Daoy (cell line): ENCODE measurements at places on chromosomes 6 and 20. TPM values are rescaled to one million over a fixed set of nuclear protein-coding genes. Genes with fewer than 3 reads are reported as not detected.
A peak's percentile ranks its signal among the peaks of the same experiment; 100 is the strongest.

Gene LAMP5
- not detected in 2 replicates for total RNA-seq

Gene ADGB
- total RNA-seq, result 1.4 TPM in 1 of 2 replicates, not detected in the other

Gene ME1
- 19.9 and 22.4 TPM in 2 replicates for total RNA-seq

Gene FBXL4
- total RNA-seq, result 4.7 and 8.8 TPM in 2 replicates

Gene CFB
- total RNA-seq, result 0.18 and 0.86 TPM in 2 replicates

Gene TNNC2
- total RNA-seq, result not detected in 2 replicates

Gene AGER
- 0.60 and 1.1 TPM in 2 replicates for total RNA-seq

Gene RRBP1
- 93.3 and 116 TPM in 2 replicates for total RNA-seq

Gene TAAR8
- not detected in 2 replicates for total RNA-seq

Gene BPIFB4
- total RNA-seq, result not detected in 2 replicates

Gene RBM24
- 7.9 and 12.5 TPM in 2 replicates for total RNA-seq

Gene OR14J1
- total RNA-seq, result not detected in 2 replicates

Gene HS3ST5
- total RNA-seq, result not detected in 2 replicates

Gene DEFB121
- total RNA-seq, result not detected in 2 replicates

Gene ZNF292
- total RNA-seq, result 4.9 and 8.4 TPM in 2 replicates

Gene AGPAT4
- 5.5 and 8.4 TPM in 2 replicates for total RNA-seq

- no peak for DNase-seq
These were observed 490.2 kb upstream of the SULF2 start for GRCh38 chr20:48275286-48276020.

DNA sequence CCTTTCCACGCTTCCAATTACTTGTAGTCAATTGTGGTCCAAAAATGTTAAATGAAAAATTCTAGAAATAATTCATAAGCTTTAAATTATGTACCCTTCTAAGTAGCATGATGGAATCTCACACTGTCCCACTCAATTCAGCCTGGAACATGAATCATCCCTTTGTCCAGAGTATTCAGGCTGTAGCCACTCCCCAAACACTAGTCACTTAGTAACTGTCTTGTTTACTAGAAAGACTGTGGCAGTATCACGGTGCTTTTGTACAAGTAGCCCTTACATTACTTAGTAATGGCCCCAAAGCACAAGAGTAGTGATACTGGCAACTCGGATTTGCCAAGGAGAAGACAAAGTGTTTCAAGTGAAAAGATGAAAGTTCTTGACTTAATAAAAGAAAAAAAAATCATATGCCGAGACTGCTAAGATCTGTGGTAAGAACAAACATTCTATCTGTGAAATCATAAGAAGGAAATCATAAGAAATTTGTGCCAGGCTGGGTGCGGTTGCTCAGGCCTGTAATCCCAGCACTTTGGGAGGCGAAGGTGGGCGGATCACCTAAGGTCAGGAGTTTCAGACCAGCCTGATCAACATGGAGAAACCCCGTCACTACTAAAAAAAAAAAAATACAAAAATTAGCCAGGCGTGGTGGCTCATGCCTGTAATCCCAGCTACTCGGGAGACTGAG is 168.5 kb upstream of the SIM1 start:
- peak; percentile 70 for DNase-seq

DNA sequence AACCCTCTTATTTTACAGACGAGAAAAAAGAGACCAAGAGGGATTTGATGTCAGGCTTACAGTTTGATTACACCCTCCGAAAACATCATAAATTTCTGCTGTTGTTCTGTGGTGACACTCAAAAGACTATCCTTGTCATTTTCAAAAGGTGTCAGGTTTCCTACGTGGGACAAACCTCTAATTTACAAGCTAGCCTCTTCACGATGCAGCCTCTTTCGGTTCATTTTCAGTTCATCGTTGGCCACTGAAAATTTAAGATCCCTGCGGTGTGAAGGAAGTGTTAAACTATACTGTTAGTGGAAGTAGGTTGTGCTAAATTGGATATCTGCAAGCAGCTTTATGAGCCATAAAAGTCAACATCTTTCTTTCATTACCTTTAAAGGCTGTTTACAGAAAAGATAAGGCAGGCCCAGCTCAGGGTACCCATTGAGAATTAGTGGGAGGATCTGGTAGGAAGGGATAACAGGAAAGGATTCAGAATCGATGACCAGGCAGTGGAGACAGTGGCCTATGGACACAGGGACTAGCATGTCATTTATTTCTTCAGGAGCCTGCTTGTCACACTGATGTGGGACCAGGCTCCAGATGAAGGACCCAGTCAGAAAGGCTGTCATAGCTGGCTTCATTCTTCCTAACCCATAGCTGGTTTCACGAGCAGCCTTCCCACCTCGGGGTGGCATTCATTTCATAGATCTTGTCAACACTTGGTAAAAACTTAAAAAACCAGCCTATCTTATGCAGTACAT is 329.1 kb upstream of the SOX4 start:
- no peak for DNase-seq

DNA sequence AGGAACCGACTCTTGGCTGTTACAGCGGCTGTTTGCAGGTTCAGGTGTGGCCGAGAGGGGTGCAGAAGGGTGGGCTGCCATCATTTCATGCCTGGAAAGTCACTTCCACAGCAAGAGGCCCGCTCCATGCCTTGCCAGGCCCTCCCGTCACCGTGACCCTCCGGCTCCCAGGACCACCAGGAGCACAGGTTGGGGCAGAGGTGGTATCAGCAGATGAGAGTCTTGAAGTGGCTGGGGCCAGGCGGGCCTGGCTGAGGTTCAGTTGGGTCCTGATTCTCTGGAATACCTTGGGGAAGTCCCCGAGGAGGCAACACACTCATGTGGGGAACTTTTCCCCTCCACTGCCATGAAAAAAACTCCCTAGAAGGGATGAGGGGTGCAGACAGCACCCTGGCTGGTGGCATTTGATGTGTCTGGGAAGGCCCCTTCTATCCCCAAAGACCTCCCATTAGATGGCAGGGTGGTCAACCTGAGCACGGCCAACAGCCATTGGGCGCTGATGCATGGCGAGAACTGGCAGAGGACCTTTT is 34.2 kb upstream of the IRF4 start:
- DNase-seq, result no peak

GRCh38 chr6:45956663-45957062 is 59.0 kb downstream of the CLIC5 start:
- DNase-seq, result no peak

DNA sequence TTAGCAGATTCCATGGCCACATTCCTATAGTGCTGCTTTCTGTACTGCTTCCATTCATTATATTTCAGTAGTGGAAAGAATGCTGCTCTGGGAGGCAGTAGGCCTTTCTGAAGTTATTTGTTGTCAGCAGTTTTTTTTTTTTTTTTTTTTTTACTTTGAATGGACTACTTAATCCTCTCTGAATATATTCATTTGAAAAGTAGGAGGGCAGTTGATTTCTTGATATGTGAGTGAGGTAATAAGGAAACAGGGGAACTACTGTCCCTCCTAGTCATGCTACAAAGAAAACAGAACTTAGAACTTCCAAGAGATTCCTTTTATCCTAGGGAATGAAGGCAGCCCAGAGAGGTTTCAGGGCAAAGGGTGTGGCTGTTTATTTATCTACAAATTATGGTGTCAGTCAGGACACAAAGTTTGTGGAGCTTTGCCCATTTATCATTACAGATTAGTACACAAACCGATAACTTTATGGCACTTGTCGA is 155.9 kb downstream of the JARID2 start:
- DNase-seq, result no peak

DNA sequence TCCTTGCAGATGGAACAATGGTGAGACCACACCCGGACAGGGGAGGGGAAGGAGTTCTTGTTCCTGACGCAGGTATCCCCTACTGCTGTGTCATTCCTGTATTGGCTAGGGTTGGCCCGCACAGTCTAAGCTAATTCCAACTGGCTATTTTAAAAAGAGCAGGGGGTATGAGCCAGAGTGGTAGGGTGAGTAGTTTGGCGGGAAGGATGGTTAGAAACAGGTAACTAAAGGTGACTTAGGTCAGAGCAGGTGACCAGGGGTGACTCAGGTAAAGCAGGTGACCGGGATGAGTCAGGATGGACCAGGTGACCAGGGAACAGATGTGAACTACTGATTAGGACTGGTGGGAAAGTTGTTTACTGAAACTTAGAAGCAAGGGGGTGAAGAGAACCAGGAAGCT is 58.0 kb downstream of the ZNF292 start:
- no peak for DNase-seq

DNA sequence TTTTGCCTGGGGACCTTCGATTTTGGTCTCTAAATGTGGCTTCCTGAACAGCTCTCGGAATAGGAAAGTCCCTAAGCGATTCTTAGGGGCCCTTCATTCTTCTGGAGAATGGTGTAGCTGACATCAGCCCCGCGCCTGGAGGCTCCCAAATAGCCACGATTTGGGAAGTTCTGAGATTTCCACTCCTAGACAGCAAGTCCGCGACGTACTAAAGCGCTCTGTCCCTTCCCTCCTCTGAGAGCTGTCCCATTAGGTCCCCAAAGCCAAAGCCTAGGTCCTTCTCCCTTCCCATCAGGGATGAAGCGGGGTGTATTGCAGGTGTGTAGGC is 756 bp downstream of the MOXD1 start:
- DNase-seq, result no peak

DNA sequence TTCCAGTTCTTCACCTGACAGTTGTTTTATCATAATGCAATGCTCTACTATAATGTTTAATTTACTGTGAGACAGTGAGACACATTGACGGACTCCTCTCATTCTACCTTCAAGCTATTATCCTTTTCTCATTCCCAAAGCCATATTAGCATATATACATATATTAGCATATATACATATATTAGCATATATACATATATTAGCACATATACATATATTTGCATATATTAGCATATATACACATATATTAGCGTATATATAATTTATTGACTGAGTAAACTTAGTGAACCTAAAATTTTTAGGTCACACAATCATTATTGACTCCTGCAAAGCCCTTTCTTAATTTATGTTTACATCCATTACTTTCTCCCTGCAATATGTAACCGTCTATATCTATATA is 555.0 kb upstream of the ADGRB3 start:
- no peak for DNase-seq

- no peak for DNase-seq
These were observed 64.2 kb upstream of the TFAP2D start for GRCh38 chr6:50649086-50649485.

DNA sequence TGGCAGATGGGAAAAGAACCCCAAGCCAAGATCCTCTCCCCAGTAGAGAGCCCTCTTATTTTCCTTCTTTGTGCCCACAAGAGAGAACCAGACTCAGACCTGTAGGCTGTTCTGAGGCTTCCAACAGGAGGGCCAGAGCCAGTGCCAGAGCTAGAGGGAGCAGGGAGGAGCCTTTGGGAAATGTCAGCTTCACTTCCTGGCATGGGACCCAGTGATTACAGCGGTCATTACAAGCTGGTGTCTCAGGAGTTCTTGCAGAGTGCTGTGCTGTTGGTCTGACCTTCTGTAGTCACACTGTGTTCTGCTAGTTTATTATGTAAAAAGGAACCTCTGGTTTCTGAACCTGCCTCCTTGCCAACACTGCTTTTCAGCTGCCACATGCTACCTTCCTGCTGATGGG is 38.9 kb downstream of the STK35 start:
- DNase-seq, result no peak

DNA sequence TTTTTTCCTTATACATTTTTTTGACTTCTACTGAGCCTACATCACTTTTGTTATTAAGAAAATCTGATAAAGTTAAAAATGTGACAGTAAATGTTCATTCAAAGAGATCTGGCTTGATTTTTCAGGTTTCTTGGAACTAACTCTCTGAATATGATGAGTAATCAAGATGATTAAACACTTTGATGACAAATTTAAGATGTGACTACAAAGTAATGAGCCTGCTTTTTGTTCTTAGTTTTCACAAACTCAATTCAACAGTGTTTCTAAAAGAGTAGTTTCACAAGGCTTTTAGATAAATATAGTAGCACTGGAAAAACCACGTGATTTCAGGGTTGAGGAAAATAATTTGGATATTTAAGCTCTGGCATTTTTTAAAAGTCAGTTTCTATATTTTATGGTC is 37.9 kb upstream of the HDDC2 start:
- no peak for DNase-seq

GRCh38 chr6:113825781-113826180 is 31.4 kb upstream of the MARCKS start:
- DNase-seq, result peak; percentile 80

DNA sequence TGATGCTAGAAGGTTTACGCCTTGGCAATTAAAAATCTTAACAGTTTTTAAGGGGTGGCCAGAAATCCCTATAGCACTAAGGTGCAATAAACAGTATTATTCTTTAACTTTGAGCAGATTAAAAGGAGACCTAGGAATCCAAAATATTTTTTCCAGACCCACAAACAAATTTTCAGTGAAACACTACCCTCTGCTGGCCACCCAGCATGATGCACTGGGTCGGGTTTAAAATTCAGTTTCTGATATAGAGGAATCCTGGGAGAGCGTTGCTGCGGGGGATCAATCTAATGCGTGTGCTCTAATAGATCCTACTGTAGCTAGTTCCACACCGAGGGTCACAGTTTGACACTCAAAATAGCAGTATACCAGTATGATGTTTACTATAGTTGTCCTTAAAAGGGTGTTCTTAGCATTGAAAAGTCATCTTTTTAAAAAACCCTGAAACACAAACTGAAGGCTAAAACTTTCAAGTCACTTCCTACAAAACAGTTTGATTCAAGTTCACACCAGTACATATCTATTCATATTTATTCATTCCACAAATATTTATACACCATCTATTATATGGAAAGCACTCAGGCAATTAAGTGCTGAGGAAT is 10.2 kb downstream of the UBE3D start:
- DNase-seq, result peak; percentile 45

DNA sequence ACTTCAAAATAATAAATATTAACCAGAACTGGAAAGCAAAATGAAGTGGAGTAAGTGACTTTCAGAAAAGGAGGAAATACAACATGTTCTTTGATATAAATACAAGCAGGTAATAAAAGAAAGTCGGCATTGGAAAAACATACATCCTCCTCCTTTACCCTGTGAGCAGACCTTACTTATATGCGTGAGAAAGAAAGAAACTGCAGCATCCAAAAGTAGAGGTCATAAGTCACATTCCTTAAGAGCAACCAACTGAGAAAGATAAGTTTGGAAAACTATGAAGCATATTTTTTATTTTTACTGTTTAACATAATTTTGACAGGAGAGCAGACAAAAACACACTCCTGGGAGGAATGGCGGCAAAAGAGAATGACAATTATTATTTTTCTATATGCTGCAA is 155.5 kb downstream of the HACE1 start:
- no peak for DNase-seq

DNA sequence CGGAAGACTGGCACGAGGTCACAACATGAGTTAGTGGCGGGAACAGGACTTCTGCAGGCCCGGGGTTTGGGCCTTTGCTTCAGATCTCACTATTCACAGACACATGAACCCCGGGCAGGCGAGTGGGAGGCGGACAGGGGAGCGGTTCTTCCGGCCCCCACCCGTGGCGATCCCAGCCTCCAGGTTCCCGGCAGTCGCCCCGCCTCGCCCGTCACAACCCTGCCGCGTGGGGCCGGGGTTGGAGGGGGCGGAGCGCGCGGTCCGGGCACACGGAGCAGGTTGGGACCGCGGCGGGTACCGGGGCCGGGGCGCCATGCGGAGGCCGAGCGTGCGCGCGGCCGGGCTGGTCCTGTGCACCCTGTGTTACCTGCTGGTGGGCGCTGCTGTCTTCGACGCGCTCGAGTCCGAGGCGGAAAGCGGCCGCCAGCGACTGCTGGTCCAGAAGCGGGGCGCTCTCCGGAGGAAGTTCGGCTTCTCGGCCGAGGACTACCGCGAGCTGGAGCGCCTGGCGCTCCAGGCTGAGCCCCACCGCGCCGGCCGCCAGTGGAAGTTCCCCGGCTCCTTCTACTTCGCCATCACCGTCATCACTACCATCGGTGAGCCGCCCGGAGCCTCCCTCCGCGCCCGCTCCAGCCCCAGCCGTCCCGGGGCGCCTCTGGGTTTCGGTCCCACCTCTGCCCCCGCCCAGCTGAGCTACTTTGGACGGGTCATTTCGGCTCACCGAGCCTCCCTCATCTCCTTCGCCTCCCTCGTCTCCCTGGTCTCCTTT is at the start of gene KCNK15:
KCNK15 (plus strand) TSS at position 268 of the 769 bp plus-strand sequence; CDS start at position 314, 46 bp downstream.
- peak; percentile 43 for DNase-seq

GRCh38 chr6:8246403-8246802 is 144.1 kb upstream of the EEF1E1 start:
- no peak for DNase-seq
